ENCODE measurements at places on chromosomes 4 and X.
A peak's percentile ranks its signal among the peaks of the same experiment; 100 is the strongest.

GRCh38 chr4:170729236-170729635 lies 639.5 kb upstream of the AADAT start:
- no peak for DNase-seq

DNA sequence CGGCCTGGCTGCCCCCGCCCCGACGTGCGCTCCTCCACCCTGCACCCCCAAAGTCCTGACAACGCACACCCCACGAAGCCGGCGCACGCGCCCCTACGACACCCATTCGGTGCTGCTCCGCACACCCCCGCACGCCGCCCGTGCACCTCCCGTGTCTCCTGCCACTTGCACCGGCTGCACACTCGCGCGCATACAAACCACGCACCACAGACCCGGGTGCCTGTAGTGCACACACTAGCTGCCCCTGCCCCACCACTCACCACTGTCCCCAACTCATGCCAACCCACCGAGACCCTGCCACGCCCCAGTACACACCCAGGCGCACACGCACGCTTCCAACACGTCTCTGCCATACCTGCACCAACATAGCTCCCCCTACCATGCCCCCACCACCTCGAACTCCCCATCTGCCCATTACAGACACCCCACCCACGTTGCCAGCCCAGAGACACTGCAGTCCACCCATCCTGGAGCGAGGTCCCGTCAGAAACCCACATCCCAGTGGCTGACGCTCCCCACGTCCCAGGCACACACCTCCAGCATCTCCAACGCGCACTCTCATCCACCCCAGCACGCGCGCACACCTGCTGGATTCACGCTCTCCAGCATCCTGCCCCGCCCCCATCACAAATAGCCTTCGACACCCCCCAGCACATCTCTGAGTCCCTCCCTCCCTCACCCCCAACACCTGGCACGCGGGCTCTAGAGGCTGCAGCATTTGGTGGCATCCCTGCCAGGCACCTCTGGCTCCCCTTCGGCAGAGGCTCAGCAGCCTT lies 4.2 kb upstream of the DUSP9 start:
- peak; percentile 37 for DNase-seq

GRCh38 chr4:82585690-82586435 lies 24.1 kb upstream of the TMEM150C start:
- DNase-seq, result no peak

- DNase-seq, result no peak
These were observed 1254.6 kb downstream of the PCDH18 start for GRCh38 chr4:136277741-136278140.

DNA sequence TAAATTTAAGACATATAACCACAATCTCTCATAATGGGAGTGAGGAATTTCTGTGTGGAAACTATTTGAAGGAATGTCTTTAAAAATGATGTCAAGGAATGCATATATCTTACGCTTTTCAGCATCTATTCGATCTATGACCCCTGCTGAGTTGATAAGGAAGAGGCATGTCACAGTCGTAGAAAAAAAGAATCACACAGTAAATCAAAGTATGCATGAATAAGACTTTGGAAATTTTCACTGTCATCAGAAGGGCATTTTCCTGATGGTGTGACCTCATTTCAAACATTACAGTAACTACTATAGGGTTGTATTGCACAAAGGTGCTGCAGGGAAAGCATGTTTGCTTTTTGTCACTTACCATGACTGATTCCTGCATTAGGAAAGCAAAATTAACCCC lies 41.5 kb downstream of the REELD1 start:
- no peak for DNase-seq

DNA sequence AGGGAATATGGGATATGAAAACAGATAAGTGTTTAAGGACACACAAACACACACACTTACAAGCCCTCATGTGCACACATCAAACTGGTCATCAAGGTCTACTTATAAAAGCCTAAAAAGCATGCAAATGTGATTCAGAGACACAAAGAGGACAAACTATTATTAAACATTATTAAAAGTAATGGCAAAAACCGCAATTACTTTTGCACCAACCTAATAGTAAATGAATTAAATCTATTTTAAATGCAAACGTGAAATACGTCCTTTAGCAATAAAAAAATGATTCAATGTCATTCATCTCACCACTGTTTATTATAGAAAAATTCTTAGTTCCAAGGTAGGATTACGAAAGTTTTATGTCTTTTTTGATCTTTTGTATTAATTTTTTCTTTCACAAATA lies 91.1 kb upstream of the ARMCX2 start:
- DNase-seq, result no peak

DNA sequence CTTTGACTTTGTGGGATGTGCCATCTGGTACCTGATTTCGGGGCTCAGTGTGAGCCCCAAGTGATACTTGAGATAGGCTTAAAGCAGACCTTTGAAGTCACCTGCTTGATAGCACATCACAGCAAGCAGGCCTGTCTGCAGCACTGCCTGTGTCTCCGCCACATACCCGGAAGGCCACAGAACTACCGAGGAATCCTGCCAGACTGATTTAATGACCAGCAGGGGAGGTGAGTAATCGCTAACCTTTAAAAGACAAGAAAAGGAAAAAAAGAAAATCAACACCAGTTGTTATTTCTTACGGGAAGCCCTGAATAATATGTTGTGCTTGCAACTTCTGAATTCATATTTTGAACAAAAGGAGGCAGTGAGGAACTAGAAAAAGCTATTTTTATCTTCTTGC lies 6.8 kb downstream of the PTCHD1 start:
- no peak for DNase-seq

- peak; percentile 91 for DNase-seq
These were observed at the start of gene SH3RF1 for GRCh38 chr4:169270810-169271691. Gene SH3RF1, minus strand, starts transcription at chr4:169270956. Its CDS starts 1,744 bp downstream, at chr4:169269212.

DNA sequence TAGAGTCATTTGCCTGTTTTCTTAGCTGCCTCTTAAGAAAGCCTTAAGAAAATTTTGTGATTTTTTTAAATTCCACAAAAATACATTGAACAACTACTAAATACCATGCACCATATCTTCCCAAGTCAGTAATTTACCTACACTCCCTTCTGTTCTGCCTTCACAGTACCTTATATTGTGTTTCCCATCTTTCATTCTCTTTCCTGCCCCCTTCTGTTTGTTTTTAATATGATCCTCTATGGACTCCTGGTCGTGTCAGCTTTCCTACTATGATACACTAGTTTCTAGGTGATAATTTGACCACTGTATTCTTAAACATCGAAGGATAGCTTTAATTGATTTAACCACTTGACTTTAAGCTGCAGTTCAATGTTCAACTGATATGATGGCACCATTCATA lies 297.7 kb upstream of the HAND2 start:
- no peak for DNase-seq

GRCh38 chr4:41213625-41214135 lies 662 bp downstream of the APBB2 start:
- peak; percentile 69 for DNase-seq

GRCh38 chr4:62814510-62815047 lies 1594.7 kb downstream of the TECRL start:
- DNase-seq, result no peak

DNA sequence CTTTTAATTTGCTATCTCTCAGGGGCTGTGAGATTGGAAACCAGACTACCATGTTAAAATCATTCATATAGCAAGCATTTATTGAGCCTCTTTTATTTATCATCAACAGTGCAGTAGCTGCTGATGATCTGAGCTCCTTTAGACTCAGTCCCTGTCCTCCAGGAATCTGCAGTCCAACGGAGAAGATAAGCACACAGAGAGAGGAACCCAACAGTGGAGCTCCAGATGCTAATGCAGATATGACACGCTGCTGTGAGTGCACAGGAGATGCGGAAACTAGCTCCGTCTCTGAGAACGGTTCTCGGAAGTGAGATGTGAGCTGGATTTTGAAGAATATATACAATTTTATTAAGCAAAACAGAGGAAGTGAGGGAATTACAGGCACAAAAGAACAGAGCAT lies 35.4 kb downstream of the DCHS2 start:
- no peak for DNase-seq

DNA sequence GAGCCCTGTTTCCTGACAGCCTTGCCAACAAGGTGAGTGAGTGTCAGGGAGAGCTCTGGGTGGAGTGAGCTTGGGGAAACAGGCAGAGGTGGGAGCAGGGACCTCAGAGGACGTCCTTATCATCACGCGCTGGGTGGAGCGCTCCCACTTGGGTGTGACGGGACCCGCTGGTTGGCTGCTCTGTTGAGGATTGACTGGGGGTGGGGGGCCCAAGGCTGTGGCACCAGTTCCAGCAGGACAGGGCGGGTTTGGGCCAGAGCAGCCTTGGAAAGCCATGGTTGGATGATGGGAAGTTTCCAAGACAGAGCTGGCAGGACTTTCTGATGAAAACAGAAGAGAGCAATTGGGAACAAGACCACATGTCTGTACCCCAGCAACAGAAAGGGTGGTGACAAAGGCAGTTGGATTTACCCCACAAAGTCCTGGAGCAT lies 3.0 kb upstream of the PCGF3 start:
- no peak for DNase-seq

DNA sequence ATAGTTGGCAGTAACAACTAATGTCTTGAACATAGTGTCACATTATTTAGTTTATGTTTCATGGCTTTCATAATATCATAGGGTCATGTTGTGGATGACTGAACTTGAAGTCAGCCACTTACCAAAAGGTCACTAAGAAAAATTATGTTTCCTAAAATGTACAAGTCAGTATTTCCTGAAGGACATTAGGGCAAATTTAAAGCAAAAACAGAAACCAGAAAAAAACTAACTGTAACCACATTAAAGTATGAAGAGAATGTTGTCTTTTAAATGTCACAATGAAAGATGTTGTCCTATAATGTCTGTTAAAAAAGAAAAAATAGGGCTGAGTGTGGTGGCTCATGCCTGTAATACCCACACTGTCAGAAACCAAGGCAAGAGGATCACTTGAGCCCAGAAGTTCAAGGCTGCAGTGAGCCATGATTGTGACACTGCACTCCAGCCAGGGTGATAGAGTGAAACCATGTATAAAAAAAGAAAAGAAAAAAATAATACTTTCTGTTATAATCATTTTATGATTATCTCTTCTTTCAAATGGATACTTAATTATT lies 55.8 kb downstream of the HHIP start:
- DNase-seq, result no peak

DNA sequence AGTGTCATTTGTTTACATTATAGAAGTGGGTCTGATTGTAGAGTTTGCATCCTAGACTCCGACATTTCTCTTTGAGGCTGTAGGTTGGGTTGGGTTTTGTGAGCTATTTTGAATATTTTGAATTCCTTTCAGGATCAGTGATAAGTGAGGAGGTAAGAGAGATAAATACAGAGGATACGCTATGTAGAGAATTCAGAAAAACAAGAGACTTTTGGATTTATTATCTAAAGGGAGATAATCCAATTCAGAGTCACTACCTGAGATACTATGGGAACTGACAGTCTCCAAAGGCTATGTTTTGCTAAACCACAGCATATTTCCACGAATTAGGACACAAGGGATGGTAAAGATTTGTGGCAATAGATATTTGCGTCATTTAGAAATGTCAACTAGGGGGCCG lies 16.9 kb upstream of the RAP2C start:
- no peak for DNase-seq

DNA sequence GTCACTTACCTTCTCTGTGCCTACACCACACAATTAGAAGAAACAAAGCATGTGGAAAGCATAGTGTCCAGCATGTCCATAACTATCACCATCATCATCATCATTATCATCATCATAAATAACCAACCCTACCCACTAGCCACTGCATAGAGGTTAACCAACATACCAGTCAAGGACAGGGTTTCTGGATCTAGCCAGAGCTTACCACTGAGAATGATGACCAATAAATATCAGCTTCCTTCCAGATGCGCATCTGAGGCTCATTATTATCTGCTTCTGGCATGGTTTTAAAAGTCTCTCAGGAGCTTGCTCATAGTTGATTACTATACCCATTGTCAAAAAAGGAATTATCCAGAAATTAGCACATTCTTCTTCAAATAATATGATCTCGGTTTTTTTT lies 25.5 kb upstream of the MYOZ2 start:
- no peak for DNase-seq

GRCh38 chr4:109051054-109051453 lies 251.4 kb downstream of the COL25A1 start:
- DNase-seq, result no peak

- DNase-seq, result no peak
These were observed 53.3 kb upstream of the NKAP start for GRCh38 chrX:119996600-119997524.

GRCh38 chr4:112225157-112225556 lies 6.4 kb upstream of the AP1AR start:
- DNase-seq, result no peak

GRCh38 chrX:120426599-120426998 lies 42.5 kb downstream of the LAMP2 start:
- no peak for DNase-seq

DNA sequence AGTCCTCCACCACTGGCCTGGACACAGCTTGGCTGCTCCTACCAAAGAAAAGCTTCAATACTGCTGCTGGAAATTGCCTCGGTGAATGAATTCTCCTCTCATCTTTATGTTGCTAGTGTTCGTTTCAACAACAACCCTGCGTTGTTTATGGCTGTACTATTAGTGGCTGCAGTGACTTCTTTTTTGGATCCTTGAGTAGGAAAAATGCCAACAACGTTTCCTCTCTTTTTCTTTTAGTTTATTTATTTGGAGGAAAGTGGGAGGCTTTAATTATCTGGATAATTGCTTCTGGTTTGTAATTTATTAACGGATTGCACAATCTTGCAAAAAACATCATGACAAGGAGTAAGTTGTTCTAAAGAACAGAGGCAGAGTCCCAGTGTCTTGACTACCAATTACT lies 464.1 kb upstream of the TRAM1L1 start:
- no peak for DNase-seq

DNA sequence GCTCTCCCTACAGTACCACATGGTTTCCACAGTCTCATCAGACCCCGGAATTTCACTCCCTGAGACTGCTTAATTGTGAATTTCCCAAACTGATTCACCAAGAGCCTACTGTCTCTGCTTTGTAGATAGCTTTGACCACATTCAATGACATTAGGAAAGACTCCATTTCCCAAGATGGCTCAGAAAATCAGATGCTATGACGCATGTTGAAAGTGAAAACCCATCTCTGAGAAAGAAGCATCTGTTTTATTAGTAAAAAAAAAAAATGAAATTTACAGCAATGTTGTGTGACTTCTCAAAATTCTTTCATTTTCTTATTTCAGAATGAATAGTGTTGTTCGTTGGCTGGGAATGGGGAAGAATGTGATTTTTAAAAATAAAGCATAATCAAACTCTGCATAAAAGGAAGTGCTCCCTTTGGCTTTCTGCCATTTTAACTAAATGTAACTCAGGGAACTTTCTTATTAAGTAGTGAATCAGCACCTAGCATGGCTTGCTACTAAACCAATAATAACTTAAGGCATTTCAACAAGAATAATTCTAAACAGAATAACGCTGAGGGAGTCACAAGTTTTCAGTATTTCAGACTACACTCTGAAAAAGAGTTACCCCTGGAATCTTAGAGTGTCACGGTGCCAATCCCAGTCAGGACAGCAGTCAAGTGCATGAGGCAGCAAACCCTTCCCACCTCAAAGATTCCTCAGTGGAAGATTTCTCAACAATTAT lies 97.4 kb upstream of the MYOZ2 start:
- DNase-seq, result no peak

DNA sequence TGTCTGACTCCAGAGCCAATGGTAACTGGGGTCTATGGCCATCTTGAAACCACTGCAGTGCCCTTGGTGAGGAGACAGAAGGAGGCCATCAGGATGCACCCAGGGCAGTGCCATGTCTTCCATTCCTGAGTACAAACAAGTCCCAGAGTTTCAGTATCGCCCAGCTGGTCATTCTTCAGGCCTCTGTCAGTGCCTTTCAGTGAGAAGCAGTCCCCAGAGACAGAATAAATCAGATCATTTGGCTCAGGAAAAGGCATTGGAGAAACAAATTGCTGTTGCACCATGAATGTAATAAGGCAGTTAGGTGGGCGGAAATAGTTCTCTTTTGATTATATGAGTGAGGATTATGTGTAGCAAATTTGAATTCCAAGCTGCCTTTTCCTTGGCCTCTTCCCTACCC lies 21.3 kb downstream of the ADGRG4 start:
- DNase-seq, result no peak
